ENCODE measurements at places on chromosomes 7 and 10.
A peak's percentile ranks its signal among the peaks of the same experiment; 100 is the strongest.

DNA sequence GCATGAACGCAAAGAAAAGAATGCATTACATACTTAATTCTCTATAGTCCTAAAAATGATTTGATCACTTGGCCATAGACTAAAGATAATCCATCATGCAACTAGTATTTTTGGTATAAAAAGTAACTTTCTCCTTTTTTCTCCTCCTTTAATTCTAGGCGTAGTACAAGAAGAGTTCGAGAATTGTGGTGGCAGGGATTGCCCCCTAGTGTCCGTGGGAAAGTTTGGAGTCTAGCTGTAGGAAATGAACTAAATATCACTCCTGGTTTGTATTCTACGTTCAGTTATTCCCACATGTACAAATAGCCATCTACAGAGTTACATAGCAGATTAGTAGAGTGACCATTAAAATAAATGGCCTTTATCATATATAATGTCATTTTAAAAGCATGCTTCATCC lies 45.5 kb upstream of the HELLS start:
- no peak for DNase-seq

- no peak for DNase-seq
Measured at GRCh38 chr10:86583983-86584382, 62.4 kb upstream of the WAPL start.

GRCh38 chr10:86756511-86757112 lies at the start of gene BMPR1A:
BMPR1A (plus strand) TSS chr10:86756619; CDS start chr10:86876019, 119,400 bp downstream.
- DNase-seq: peak; percentile 57

DNA sequence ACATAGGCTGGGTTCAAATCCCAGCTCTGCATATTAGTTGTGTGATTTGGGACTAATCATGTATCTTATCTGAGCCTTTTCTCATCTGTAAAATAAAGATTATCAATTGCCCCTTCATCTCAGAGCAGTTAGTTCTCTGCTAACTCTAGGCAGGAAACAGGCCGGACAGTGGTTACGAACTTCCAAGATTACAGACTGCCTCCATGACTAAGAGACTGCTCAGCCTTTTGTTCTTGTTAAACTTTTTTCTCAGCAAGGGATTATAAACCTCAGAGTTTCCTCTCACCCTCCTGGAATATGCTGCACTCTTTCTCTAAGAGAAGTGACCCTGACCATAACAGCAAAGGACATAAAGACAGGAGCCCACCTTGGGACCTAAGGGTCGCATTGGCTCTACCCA lies 52.5 kb upstream of the NFKB2 start:
- no peak for DNase-seq

DNA sequence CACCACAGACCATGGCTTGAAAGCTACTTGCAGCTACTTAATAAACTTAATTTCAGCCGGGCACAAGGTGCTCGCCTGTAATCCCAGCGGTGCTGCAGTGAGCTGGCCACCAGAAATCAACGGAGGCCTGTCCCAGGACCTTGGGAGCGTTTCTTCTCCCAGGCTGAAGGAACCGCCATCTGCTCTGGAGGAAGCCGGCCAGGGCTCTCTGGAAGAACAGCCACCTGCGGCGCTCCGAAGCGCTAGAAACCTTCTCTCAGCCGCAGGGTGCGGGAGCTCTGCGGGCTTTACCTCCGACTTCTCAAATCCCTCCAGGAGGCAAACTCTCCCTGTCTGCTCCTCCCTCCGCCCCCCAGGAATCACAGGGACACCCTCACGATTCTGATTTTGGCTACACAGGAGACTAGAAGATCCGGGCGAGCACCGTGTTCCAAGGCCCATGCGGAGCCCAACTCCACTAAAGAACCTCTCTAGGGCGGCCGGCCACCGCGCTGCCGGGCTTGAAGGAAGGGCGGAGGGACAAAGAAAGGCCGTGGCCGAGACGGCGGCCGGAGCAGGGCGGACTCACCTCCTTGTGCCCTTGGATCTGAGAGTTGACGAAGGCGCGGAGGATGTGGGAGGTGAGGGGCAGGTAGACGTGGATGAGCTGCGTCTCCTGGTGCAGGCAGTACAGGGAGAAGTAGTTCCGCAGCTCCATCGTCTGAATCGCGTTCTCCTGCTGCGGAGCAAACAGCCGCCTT lies 14.4 kb downstream of the NUDT1 start:
- DNase-seq: no peak
